ENCODE measurements at places on chromosomes 13 and 19.

GRCh38 chr19:41076286-41076685 is 12.0 kb upstream of the CYP2A13 start:
- DNase-seq, result no peak

- DNase-seq, result no peak
Observed at GRCh38 chr13:47081246-47081645, 184.4 kb upstream of the HTR2A start.

- DNase-seq, result no peak
Observed at GRCh38 chr13:45207319-45207718, 6.5 kb upstream of the KCTD4 start.

- DNase-seq, result no peak
Observed at GRCh38 chr19:17281391-17282304, at the start of gene ANKLE1. Gene ANKLE1, plus strand, starts transcription at chr19:17281901. Its CDS starts 20 bp downstream, at chr19:17281921.

DNA sequence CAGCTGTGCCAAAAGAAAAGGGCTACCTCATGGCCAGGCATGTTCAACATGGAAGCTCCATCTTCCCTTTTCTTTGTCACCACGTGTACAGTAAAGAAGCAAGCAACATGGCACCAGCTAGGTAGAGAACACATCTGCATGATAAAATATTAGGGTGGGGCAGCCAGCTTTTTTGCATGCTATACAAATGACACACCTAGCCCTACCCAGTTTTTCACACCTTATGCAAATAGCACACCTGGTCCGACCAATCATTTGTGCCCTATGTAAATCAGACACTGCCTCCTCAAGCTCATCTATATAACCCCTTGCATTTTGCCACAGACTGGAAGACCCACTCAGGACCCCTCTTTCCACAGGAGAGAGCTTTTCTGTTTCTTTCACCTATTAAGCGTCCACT is 85.5 kb downstream of the STOML3 start:
- DNase-seq, result no peak

DNA sequence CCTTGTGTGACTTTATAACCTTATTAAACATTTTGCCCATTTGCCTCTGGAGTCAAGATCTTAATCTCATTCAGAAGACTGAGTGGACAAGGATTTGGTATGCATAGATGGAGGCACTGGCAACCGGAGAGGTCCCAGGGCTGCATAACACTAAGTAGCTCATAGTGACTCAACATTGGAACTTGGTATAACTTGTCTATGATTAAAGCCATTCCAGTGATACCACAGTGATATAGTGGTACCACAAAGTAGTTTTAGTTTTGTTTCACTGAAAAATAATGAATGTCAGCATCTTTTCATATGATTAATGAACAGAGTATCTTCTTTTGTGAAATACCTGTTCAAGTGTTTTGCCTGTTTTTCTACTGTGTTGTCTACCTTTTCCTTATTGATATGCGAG is 26.4 kb downstream of the CDK8 start:
- no peak for DNase-seq

GRCh38 chr19:36963280-36963679 is 47.1 kb downstream of the ZNF568 start:
- no peak for DNase-seq

DNA sequence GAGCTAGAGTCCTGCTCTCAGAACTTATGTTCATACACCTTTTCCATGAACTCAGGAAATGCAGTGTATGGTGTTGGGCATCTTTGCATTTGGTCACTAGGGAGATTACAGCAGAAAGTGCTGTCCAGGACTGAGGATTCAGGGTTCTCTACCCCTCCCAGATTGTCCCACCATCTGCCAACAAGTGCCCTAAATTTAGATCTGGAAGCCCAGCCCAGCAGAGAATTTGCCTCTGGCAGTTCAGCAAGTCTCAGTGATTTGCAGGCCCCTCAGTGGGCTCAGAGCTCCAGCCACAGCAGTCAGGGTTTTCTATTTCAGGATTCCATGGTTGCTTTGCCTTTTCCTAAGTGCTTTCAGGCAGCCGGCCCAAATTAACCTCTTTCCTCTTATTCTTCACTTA is 23.4 kb downstream of the CNFN start:
- DNase-seq, result no peak

- no peak for DNase-seq
Observed at GRCh38 chr19:39737891-39738290, at the start of gene CLC. Gene CLC, minus strand, starts transcription at chr19:39738029. Its CDS starts 77 bp downstream, at chr19:39737952.

GRCh38 chr13:31469377-31469776 is 269.6 kb downstream of the B3GLCT start:
- DNase-seq, result no peak

DNA sequence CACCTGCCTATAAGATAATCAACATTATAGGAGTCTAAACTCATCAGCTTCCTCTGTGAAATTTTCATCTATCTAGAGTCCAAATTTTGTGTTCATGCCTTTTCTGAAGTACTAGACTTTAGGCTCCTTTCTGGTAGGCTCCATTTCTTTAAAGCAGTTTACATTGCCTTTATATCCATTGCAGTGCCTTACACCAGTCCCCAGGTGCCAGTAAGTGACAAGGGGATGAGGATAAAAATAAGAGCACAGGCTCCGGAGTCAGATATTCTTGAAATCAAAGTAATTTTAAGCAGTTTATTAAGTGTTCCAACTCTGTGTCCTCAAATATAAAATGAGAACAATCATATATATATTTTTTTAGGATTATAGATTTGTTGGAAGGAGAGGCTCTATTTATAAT is 10.6 kb upstream of the CYSLTR2 start:
- no peak for DNase-seq

GRCh38 chr13:113084094-113084942 is 21.3 kb upstream of the F7 start:
- DNase-seq, result no peak

DNA sequence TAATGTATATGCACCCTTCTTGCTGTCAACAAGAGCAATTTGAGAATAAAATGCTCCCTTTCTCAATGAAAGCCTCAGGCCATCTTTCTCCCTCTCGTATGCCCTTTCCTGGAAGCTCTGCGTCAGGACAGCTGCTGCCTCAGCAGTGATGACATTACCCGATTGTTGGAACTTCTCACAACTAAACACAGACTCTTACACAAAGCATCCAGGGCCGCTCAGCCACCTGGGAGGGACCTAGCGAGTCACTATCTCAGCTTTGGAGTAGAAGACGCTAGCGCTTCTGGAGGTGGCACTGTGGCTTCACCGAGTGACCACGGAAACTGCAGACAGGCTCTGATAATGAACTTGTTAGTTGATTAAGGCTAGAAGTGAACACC is 153.2 kb upstream of the SOX1 start:
- DNase-seq, result no peak

DNA sequence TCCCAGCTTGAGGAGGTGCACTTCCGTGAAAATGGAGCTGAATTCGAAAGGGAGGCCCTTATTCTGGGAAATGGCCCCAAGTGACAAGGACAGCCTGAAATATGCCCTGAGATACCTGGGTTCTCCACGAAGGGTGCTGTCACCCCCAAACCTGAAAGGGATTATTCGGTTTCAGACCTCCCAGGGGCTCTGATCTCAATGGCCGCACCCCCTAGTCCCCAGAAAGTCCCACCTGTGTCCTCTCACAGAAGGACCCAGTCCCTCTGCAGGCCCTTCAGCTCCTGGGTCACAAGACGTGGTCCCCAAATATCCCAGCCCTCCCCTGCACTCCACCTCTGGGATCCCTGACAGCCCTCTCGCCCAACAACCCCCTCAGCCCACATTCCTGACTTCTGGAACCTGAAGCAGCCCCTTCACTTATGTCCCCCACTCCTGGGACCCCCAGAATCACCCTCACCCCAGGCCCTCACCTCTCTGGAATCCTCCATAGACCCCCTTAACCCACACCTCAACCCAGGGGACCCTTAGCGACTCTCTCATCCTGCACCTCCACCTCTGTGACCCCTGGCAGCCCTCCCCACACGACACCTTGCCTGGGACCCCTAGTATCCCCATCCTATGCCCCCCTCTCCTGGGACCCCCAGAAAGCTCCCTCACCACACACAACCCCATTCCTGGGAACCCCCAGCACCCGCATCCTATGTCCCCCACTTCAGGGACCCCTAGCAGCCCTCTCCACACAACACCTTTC is 606 bp downstream of the SYNGR4 start:
- no peak for DNase-seq

DNA sequence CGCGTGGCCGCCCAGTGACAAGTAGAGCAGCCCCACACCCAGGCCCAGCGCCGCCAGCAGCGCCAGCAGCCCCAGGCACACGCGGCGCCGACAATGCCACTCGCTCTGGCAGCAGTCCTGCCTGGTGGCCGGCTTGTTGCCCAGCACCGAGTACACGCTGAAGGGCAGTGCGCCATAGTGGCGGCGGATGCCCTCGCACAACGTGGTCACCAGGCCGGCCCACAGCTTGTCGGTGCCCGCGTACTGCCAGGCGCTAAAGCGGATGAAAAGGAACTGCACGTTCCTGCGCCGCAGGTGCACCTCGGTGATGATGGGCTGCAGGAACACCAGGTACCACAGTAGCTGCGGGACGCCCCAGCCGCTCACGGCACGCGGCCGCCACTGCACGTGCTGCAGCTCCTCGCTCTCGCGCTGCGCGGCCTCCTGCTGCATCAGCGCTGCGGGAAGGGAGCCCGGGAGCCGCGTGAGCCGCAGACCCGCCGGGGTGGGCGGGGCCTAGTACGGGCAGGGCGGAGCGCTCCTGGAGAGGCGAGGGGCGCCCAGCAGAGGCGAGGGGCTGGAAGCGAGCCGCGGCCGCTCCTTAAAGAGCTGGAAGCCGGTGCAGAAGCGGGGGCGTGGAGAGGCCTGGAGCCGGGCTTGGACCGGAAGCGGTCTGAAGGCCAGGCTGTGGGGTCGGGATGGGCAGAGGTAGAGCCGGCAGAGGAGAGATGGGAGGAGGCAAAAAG is 7.3 kb downstream of the NKPD1 start:
- peak; percentile 26 for DNase-seq

DNA sequence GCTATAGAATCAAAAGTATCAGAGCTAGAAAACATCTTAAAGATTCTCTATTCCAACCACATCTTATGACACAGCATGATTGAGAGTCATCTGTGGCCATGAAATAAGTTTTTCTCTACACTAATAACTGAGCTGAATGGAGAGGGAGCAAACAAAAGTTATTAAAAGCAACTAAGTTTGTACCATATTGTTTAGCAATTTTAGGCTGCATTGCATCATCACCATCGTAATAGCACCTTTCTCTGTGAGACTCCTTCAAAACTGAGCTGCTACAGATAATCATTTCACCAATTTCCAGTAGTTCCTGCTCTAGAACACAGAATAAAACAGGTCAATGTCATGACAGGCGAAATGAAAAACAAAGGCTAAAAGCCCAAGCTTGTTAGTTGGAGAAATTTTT is 1183.9 kb downstream of the DIAPH3 start:
- DNase-seq, result no peak

DNA sequence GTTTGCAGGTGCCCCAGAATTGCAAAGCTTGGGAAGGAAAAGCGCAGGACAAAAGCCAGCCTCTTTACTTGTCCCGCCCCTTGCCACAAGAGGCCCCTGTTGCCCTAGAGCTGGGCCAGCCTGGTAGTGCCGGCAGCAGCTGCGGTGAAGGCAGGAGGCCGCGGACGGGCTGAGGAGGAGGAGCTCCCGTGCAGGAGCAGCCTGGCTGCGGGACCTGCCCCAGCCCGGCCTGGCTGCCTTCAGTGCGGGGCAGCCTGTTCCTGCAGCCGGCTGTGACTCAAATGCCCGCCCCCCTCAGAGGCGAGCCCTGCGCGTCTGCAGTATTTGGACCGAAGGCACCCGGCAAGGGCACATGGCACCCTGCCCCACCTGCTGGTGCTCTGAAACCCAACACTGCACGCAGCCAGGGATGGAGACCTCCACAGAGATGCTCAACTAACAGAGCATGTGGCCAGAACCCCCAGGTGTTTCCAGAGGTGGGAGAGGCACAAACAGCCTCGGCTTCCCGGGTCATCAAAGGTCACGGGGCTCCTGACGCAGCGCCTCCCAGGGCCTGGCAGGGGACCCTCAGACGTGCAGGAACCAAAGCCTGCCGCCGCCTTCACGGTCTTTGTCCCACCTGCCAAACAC is 29.7 kb downstream of the NAXD start:
- DNase-seq, result peak; percentile 23

- no peak for DNase-seq
Observed at GRCh38 chr13:97654236-97654635, 220.3 kb downstream of the RAP2A start.

DNA sequence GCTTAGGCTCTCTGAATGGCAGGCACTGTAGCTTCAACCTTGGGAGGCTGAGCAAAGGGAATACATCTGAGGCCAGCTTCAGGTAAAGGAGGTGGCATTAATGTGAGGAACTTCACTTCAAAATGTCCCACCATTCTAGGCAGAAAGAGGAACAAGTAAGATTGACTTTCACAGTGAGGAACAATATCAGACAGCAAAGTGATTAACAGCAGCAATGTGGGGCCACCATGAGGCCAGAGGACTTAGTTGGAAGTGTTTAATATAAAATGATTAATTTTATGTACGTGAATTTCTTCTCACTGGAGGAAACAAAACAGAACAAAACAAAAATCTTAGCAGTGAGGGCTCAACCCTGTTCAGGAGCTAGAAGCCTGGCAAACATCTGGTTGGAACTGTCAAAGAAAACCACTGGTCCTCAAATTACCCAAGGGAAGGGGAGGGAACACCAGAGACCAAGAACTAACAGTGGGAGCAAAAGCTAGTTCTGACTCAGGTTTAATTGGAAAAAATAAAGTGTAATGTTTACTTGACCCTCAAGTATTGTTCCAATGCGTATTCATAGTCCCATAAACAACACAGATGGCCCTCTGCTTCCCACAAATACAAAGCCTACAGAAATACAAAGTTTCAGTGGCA is 43.9 kb upstream of the FRY start:
- DNase-seq, result no peak

GRCh38 chr13:85823832-85824231 is 24.6 kb upstream of the SLITRK6 start:
- no peak for DNase-seq

DNA sequence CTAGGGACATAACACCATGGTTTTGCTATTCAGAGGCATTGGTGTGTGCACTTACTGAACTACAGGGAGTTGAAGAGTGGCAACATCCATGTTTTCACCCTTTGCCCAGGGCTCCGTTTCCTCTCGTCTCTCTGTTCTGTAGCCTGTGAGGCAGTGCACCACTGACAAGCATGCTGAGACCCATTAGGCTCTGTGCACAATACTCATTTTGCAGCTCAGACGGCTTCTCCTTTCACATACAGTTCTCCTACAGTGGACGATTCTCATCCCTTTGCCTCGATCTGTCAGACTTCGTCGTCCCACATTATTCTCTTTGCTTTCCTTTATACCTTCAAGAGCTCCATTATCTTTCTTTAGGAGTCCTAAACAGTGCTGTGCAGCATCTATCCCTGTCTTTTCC is 403.7 kb downstream of the MYO16 start:
- DNase-seq, result no peak

GRCh38 chr19:39086386-39086785 is 2.2 kb downstream of the ACP7 start:
- DNase-seq, result no peak

- DNase-seq, result no peak
Observed at GRCh38 chr13:20904908-20905307, 2.4 kb upstream of the XPO4 start.
